ENCODE measurements at places on chromosomes 5 and 9.

DNA sequence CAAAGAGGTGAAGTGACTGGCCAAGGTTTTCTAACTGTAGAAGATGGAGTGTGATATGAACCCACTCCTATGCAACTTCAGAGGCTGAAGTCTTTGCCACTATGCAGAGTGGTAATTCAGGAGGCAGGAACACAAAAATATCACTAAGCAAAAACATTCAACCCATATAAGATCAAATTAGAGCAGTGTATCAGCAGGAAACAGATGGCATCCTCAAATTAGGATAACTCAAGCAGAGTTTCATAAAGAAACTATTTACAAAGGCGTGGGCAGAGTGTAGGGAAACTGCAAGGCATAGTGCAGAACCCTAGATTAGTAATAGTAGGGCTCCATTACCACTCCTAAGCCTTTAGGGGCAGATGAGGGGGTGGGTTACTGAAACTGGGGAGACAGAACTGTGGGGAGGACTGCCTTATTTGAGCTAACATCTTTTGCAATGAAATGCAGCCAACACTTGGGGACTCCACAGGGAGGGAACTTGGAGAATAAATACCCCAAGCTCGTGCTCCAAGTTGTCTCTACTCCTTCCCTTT, 72.2 kb downstream of the PTTG1 start:
- DNase-seq, result no peak

DNA sequence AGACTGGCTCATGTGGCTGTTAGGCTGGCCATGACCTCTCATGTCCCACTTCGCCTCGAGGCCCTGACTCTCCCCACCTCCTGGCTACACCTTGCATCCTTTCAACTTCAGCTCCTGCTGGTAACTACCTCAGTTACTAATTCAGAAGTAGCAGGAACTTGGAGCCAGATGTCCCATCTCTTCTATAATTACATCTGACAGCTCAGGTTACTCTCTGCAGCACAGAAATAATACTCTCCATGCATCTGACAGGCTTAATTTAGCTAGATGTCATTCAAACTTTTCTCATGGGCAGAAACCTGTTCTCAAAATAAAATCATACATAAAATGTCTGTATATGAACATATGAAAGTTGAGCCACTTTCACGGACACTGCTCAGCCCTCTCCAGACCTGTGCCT, 92.2 kb upstream of the IL33 start:
- DNase-seq, result no peak

DNA sequence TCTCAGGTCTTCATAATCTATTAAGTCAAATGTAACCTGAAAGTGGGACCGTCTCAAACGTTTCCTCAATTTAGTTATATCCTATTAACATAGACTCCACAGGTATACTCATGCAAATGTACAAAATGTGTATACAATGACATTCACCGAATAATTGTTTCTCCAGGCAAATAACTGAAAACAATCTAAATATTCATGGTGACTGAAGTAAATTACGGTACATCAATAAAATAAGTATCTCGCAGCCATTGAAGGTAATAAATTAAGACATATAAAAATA, 482 bp downstream of the IARS1 start:
- DNase-seq, result no peak

- no peak for DNase-seq
Measured at GRCh38 chr5:10801931-10802666, 41.1 kb upstream of the DAP start.

DNA sequence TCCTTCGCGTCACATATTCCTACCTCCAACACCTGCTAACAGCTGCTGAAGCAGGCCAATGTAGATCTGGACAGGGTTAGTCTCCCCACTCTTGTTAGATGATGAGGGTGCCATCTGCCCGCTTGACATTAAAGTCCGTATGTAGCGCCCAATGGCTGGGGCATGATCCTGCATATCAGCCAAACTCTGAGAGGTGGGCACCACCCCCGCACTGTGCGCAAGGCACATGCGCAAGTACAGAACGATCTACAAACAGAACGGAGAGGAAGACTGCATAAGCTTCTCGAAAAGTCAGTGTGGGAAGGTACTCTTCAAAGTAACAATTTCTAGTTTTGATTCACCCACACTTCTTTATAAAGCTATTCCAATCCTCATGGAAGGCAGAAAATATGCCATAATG, 69.8 kb downstream of the ECPAS start:
- no peak for DNase-seq

DNA sequence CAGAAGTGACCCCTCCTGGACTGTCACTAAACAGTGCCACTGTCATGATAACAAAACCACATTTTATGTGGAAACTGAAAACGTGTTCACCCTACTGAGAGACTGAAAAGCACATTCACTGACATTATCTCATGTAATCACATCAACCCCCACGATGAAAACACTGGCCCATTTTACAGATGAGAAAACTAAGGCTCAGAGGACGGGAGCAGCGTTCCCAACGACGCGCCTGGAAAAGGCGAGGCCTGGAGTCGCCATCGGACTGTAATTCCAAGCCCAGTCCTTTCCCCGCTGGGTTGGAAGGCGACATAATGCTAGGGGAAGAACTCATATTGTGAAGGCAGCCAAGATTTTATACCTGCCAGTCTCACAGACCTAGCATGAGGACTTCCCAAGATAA, 140.0 kb downstream of the ADAMTS2 start:
- no peak for DNase-seq

DNA sequence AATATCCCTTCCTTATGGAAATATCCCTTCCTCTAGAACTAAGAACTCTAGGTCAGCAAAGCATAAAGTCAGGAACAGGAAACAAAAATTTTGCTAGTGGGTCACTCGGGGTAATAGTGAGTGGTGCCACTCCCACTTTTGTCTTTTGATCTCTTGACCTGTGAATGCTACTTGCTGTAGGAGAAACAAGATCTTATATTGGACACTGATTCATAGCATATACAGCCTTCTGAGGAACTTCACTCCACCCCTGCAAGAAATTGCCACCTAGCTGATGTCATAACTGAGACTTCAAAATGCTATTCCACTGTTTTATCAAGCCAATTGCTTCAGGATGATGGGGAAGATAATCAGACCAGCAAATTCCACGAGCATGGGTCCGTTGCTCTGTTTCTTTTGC, 53.3 kb upstream of the PRSS3 start:
- DNase-seq, result no peak

DNA sequence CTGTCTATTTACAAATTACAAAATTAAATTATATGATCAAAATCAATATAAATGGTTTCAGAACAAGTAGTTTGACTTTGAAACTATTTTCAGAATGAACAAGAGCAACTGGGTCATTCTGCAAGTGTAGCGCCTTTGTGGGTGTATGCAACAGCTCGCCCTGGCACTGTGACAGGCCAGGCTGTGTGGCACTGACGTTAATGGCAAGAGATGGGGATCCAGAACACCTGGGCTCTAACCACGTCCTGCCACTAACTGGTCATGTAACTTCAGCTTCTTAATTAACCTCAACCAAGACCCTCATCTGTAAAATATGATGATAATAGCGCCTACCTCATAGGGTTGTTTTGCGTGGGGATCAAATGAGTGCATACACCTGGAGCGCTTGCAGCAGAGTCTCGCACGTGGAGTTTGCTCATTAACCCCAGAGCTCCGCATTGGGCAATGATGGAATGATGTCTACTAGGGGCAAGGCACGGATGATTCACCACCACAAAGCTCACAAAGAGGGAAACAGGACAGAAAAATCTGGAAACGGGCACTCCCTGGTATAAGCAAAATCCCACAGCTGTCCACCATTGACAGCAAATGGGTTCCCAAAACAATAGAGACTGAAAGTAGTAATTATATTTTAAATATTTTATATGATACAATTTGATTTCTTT, 639.4 kb downstream of the SEMA5A start:
- DNase-seq, result no peak

- DNase-seq, result no peak
Measured at GRCh38 chr9:86909388-86909787, 37.9 kb downstream of the GAS1 start.

GRCh38 chr5:168209244-168209995, 82.0 kb upstream of the WWC1 start:
- no peak for DNase-seq
